Sigmoid colon (tissue), 7 donors: ENCODE measurements at places on chromosomes 12 and 14. TPM values are rescaled to one million over a fixed set of nuclear protein-coding genes. Genes with fewer than 3 reads are reported as not detected.

- no peak overlapping the region for H3K4me3 ChIP-seq
- no peak overlapping the region for H3K27ac ChIP-seq
- no peaks in the 10 kb centered on the region for H3K27me3 ChIP-seq
- H3K4me1 ChIP-seq, result no peaks in the 10 kb centered on the region
Observed at GRCh38 chr12:71092290-71092689, 65.5 kb downstream of the TSPAN8 start.

DNA sequence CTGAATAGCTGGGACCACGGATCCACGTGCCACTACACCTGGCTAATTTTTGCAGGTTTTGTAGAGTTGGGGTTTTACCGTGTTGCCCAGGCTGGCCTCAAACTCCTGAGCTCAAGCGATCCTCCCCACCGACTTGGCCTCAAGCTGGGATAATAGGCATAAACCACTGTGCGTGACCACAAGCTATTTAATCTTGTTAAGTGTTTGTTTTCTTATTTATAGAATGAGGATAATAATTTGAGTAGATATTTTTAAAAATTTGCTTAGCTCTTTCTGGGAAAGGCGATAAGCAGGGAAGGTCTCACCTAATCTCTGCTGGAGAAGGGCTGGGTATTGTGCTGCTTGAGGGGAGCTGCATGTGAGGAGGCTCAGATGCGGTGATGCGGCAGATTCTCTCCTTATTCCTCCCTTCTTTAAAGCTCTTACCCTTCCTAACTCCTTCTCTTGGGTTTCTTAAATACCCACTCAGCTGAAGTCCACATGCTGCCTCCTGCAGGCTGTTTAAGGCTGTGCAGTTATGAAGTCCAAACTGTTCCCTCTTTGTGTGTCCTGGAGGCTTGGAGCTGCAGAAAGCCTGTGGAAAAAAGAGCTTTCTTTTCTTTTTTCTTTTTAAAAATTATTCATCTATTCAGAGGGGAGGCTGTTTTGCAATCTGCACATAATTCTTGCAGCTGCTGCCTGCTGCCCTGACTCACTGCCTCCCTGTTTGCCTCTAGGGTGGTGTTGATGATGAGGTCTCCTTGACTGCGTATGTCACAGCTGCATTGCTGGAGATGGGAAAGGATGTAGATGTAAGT, 37.9 kb downstream of the A2ML1 start:
- no peaks in the 10 kb centered on the region for H3K27me3 ChIP-seq
- H3K27ac ChIP-seq, result no peak overlapping the region
- H3K4me3 ChIP-seq, result no peak overlapping the region
- DNase-seq, result no peak
- H3K4me1 ChIP-seq, result no peaks in the 10 kb centered on the region
- H3K36me3 ChIP-seq, result no peaks in the 10 kb centered on the region

- H3K4me3 ChIP-seq, result no peak overlapping the region
- H3K36me3 ChIP-seq, result no peaks in the 10 kb centered on the region
- H3K27ac ChIP-seq, result no peak overlapping the region
- no peaks in the 10 kb centered on the region for H3K27me3 ChIP-seq
Observed at GRCh38 chr14:61514927-61515326, 180.4 kb upstream of the HIF1A start.

DNA sequence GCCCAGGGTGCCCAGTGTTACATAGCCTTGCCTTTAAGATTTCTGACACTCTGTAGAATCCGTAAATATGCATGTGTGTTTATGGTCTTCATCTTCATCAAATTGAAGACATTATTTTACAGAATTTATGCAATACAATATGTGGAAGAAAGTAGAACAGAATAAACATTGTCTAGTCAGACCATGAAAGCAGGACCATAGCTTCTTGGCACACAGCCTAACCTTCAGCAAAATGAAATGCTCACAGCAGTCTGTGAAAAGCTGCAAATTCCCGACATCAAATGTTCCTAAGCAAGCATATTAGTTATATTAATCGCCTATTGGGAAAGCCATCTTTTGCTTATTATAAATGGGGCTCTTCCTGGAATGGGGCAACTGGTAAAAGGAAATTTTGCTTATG, 111.3 kb upstream of the GARIN2 start:
- no peaks in the 10 kb centered on the region for H3K27me3 ChIP-seq
- DNase-seq, result no peak
- no peaks in the 10 kb centered on the region for H3K4me1 ChIP-seq
- no peak overlapping the region for H3K4me3 ChIP-seq
- H3K27ac ChIP-seq, result no peak overlapping the region

DNA sequence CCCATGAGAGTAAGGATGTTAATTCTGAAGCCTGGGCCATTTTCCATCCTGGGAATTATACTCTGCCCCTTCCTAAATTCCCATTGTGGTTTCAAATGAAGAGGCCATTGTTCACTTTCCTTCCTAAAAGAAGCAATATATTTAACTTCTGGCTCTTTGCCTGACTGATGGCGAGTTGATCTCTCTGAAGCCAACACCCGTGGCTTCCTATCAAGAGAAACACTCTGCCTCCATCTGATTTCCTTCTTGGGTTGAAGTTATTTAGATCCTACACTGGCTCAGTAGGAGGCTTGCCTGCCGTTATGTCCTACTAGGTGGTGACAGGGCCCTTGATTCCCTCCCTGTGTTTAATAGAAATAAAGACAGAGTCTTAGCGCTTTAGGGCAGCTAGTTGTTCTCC, 97.4 kb downstream of the PRKCH start:
- H3K27me3 ChIP-seq, result no peaks in the 10 kb centered on the region
- no peak overlapping the region for H3K4me3 ChIP-seq
- DNase-seq, result no peak
- H3K36me3 ChIP-seq, result no peaks in the 10 kb centered on the region
- H3K4me1 ChIP-seq, result no peaks in the 10 kb centered on the region

DNA sequence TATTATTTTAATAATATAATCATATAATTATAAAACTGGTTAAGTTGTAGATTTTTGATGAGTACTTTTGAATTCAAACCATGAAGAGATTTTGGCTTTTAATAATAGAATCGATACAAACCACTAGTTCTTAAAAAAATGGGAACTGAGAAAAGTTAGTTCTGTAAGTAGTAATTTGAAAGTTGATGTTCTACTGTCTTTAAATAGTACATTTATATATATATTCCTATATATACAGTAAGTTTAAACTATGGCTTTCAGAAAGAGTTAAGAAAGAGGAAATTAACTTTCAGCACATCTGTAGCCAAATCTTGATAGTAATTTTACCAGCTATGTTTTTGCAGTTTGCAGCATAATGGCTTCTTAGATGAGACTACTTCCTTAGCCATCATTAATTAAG, 7.8 kb downstream of the LRRK2 start:
- H3K36me3 ChIP-seq, result peaks cover 45% of the 10 kb centered on the region
- H3K27ac ChIP-seq, result no peak overlapping the region
- no peaks in the 10 kb centered on the region for H3K27me3 ChIP-seq
- H3K4me1 ChIP-seq, result peaks cover 10% of the 10 kb centered on the region

The LALBA gene
- total RNA-seq, result not detected

The PTCSC3 gene
- not detected for total RNA-seq

The IKZF4 gene
- total RNA-seq, result 23.8 TPM

The SLC24A4 gene
- 0.55 TPM for total RNA-seq

The PLEK2 gene
- total RNA-seq, result 0.16 TPM
